ENCODE measurements at places on chromosomes 6 and 20.

- DNase-seq, result no peak
Observed at GRCh38 chr20:15706719-15707118, 866.5 kb downstream of the KIF16B start.

GRCh38 chr6:82877213-82878195 is 188.1 kb downstream of the UBE3D start:
- peak; percentile 34 for DNase-seq

- DNase-seq, result peak; percentile 87
Observed at GRCh38 chr6:125779924-125780539, 10.7 kb upstream of the NCOA7 start.

DNA sequence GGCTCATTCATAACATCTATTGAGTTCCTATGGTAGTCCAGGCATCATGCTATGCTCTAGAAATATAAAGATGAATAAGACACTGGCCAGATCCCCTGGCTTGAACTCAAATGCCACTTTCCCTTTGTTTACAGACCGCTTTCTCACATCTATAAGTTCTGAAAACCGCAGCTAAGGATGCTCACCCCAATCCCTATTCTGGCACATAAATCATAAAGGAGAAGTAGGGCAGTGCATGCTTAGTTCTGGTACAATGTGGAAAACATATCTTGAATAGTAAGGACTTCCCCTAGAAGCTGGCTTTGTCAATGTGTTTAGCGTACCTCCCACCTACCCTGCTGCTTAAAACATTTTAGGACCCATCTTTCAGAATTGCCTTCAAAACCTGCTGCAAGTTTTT is 26.4 kb downstream of the MRS2 start:
- no peak for DNase-seq

GRCh38 chr20:29740601-29740950 is 1516.9 kb upstream of the DEFB115 start:
- no peak for DNase-seq

DNA sequence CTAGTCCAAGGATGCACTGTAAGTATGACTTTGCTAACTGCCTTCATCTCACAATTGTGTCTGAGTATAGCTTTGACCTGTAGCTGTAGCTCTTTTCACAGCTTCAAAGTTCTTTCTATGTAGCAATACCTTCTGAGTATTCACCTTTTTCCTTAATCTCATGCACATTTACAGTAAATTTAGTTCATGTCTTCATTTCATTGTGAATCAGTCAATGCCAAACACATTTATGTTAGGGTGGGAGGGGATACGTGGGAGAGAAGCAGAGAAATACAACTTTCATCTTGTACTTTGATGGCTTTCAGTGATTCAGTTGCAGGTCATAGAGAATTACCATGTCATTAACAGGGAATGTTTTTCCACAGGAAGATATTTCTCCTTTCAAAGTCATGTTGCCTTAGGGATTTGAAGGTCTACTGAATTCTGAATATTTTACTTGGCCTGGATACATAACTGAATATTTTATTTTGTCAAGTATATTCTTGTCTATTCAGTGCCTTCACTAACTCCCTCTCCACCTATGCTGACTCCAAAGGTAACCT is 119.2 kb downstream of the TINAG start:
- no peak for DNase-seq

DNA sequence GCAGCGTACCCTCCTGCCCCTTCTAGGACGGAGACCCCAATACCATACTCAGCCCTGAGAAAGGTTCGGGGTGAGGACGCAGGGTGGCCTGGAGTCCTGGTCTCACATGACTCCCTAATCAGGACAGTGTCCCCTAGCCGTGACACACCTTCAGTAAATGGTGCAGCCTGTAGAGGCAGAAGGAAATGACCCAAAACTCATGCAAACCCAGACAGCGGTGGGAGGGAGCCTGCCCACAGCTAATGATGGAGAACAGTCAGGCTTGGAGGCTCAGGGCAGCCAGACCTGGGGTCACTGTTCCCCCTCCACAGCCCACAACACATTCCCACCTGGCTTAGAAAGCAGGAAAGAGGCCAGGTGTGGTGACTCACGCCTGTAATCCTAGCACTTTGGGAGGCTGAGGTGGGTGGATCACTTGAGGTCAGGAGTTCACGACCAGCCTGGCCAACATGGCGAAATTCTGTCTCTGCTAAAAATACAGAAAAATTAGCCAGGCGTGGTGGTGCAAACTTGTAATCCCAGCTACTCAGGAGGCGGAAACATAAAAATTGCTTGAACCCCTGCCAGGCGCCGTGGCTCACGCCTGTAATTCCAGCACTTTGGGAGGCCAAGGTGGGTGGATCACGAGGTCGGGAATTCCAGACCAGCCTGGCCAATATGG is 8.8 kb upstream of the HMGA1 start:
- DNase-seq, result no peak

DNA sequence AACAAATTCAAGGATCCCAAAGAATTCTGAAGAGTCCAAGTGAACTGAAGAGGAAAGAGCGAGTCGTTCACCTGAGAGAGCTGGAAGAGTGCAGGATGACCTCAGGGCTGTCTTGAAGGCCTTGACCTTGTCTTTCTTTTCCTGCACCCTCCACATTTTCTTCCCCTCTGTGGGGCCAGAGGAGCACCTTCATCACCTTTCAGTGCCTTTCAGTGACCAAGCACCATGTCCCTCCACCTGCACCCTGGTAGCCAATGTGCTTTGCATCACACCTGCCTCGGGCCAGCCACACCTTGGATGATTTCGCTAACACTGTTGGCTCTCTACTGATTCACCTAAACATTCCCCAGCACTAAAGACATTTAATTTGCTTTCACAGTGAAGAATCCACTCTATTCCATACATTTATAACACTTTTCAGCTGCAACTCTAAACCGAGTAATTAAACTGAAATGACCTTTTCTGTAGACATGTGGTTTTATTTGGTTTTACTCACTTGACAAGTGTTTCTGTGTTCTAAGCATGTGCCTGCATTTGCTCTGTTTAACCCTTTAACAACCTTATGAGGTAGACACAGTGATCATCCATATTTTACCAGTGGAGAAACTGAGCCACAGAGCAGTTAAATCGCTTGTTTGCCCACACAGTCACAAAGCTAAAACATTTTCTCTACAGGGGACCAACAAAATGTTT is 121.3 kb upstream of the CST7 start:
- DNase-seq, result no peak

- DNase-seq, result no peak
Observed at GRCh38 chr6:170463101-170463721, 89.9 kb downstream of the PSMB1 start.

- no peak for DNase-seq
Observed at GRCh38 chr20:33301192-33301930, 18.3 kb downstream of the BPIFB1 start.

DNA sequence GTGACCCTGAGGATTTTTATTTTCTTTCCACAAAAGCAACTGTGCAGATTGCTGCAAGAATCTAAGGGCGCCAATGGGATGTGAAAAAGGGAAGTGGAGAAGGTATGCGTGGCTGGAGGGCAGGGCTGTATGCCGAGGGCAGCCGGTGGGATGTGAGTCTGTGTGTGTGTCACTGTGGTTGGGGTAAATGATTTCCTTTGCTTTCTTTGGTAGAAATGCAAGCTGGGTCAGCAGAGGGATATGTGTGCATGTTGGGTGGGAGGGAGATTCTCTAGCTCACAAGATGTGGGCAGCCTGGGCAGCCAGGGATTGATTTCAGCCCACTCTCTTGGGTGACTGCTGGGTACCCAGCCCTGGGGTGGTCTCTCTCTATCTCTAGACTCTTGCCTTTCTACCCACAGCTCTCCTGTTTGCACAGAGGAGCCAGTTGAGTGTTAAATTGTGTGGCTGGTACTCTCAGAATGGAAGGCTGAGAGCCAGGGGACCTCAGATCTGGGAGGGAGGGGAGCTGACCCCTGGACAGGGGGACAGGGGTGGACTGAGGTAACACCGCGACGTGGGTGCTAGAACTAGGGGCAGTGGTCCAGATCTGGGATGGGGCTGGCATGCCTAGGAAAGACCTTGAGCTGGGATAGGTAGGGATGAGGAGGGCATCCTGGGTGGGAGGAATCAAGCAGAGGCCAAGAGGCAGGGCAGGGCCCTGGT is 136.8 kb upstream of the RNF24 start:
- no peak for DNase-seq

DNA sequence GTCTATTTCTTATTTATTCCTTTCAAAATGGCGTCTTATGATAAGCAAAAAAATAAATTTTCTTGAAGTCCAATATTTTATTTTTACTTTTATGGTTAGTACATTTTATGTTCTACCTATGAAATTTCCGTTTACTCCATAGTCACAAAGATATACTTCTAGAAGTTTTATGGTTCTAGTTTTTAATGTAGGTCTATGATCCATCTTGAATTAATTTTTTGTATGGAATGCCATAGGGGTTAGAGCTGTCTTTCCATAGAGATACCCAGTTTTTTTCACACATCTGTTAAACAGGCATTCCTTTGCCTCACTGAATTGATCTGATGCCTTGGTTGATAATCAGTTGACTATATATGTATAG is 24.9 kb upstream of the ASIP start:
- no peak for DNase-seq

DNA sequence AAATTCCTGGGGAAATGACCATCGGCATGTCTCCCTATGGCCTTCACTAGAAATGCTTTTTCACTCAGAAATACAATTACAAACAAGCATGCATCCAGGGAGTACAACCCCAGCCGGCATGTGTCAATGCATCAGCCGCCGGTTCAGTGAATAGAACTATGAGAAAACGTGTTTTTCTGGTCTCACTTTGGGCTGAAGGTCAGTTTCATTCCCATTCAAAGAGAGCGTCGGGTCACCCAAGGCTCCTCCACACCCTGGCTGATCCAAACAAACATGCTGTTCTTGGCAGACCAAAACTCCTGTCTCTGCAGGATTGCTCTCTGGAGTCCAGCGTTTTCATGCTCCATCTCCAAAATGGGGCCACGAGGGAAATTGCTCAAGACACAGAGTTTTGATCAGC is 35.5 kb upstream of the NXT1 start:
- DNase-seq, result no peak

- no peak for DNase-seq
Observed at GRCh38 chr6:29547573-29547972, 12.0 kb downstream of the UBD start.

DNA sequence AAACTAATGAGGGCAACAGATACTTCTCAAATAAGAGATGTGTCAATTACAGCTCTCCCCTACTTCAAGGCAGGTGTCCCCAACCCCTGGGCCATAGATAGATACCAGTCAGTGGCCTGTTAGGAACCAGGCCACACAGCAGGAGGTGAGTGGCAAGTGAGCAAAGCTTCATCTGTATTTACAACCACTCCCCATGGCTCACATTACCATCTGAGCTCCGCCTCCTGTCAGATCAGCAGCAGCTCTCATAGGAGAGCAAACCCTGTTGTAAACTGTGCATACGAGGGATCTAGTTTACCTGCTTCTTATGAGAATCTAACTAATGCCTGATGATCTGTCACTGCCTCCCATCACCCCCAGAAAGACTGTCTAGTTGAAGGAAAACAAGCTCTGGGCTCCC is 422.1 kb downstream of the GJA1 start:
- no peak for DNase-seq

DNA sequence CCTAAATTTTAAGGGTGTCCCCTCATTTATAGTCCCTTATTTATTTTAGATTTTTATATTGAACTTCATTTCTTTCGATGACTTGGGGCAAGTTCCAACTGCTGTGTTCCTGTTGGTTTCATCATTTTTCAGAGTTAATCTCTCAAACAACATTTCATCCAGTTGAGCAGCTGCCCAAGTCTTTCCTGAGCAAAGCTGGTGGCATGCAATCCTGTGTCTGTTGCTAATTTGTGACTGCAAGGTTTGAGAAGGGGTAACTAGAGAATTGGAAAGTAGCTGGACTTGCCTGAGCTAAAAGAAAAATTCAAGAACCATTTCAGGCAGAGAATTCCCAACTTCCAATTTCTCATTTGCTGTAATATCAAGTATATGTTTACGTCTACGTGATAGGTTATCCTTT is 881.5 kb upstream of the SLC35B3 start:
- DNase-seq, result no peak

DNA sequence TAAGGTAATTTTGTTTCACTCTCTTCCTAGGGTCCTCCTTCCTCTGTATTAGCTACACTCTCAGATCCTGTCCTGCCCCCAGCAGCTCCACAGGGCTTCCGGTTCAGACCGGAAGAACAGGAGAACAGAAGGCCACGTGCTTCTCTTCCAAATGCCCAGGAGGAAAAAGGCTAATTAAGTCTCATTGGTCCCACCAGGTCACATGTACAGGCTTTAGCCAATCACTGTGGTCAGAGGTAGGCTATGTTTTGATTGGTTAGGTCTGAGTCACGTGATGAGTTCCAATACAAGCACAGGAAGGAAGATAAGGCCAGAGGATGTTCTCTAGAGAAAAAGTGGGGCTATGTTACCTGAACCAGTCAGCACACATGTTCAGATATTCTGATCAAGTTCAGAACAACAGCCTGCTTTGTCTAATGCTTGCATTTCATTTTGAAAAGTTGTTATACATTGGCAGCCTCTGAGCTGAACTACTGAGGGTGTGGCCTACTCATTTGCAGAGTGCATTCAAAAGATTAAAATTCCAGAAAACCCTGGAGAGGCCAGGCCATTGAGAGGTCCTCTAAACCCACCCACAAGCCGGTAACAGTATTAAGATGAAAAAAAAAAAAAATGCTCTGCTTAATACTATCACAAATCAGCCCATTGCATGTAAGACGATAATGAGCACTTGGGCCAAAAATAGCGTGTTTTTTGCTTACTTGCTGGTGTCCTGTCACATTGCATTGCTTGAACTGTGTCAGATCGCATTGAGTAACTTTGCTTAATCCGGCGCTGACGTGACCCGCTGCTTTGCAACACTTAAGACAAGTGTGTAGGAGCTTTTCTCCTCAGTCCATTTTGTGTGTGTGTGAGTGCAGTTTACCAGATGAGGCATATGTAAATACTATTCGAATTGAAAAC is 170.3 kb downstream of the TSHZ2 start:
- no peak for DNase-seq

GRCh38 chr6:133814797-133815196 is 74.1 kb upstream of the TCF21 start:
- no peak for DNase-seq

- no peak for DNase-seq
Observed at GRCh38 chr20:3470208-3470626, 601 bp upstream of the ATRN start.

DNA sequence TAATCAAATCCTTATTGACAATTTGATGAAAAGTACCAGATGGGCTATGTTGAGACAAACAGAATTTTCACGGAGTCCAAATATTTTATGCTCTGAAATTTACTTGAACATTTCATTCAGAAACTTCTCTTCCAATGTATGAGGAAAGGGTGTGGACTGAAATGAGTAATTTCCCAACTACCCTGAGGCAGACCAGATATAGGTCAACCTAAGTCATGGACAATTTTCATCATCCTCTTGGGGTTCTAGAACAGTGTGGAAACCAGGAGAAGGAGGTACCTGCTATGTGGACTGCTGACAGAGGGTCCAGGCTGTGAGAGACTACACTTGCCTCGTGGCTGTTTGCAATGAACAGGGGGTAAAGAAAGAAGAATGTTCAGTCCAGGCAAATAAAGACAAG is 323.0 kb downstream of the ESR1 start:
- DNase-seq, result no peak

Data from fibroblast of skin of left quadriceps (primary cell).